Amniotic epithelial cell (primary cell): ENCODE measurements at places on chromosomes 5 and 9.

DNA sequence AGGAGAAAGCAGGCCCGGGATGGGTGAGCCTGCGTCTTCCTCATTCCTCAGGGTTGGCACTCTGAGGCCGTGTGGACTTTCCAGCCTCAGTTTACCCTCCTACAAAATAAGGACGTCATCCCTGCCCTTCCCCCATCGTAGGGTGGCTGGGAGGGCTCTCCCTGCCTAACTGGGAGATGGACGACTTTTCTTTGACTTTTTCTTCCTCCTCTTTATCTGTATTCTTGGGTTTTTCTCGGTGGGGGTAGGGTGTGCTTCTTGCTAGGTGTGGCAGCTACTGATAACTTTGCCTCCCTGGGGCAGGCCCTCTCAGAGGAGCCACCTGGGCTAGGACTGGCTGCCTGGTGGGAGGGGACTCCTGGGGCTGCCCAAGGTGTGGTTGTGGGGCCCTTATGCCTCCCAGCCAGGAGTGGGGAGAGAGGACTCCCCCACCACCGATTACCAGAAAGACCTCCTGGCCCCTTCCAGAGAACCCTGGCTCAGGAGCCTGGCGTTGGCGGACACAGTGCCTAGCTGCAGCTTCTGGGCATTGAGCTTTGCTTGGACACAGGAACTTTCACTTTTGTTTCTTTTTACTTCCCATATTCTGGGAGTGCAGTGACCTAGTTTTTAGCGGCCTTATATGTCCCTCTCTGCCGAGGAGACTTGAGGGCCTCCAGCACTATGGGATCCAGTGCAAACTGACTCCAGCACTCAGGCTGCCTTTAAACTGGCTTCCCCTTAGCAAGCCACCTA, 6.1 kb downstream of the GLIPR2 start:
- DNase-seq = no peak

- no peak for DNase-seq
These were observed 562.8 kb downstream of the PDE4D start for GRCh38 chr5:59330680-59331079.

- peak; percentile 38 for DNase-seq
These were observed 85.9 kb upstream of the LIFR start for GRCh38 chr5:38642189-38642911.

GRCh38 chr9:121269642-121270254, 1.8 kb downstream of the GSN start:
- no peak for DNase-seq

DNA sequence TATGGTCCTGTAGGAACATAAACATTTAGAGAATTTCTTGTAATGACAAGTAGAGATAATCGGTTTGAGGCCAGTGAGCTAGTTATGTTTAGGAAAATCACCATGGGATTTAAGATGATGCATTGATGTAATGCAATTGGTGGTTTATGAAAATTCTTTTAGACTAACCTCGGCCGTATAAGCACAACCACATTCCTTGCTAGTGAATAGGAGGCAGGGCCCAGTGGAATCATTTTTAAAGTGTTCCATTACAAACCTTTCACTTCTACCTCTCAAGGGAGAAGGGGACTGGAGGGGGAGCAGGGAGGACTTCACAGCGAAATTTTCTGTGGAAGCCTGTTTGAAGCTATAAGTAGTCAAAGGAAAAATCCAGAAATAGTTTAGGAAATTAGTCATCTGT, 71.8 kb upstream of the NFIL3 start:
- peak; percentile 96 for DNase-seq

DNA sequence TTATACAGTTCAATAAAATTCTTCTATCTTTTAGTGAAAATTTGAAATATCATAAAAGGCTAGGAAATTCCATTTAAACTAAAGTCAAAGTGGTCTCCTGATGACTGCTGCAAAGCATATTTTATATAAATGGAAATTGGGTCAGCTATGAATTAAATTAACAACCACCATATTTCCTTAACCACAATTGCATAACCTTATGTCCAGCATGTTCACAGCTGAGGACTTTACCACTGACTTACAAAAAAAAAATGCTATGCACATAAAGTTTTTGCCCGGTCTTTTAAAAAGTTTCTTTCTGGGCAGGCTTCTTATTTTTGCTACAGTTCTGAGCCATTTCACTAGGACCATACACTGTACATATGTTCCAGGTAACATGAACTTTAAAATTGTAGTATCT, 208.6 kb upstream of the RGMB start:
- DNase-seq = peak; percentile 46

- no peak for DNase-seq
These were observed 257.6 kb upstream of the EDIL3 start for GRCh38 chr5:84642324-84642723.

DNA sequence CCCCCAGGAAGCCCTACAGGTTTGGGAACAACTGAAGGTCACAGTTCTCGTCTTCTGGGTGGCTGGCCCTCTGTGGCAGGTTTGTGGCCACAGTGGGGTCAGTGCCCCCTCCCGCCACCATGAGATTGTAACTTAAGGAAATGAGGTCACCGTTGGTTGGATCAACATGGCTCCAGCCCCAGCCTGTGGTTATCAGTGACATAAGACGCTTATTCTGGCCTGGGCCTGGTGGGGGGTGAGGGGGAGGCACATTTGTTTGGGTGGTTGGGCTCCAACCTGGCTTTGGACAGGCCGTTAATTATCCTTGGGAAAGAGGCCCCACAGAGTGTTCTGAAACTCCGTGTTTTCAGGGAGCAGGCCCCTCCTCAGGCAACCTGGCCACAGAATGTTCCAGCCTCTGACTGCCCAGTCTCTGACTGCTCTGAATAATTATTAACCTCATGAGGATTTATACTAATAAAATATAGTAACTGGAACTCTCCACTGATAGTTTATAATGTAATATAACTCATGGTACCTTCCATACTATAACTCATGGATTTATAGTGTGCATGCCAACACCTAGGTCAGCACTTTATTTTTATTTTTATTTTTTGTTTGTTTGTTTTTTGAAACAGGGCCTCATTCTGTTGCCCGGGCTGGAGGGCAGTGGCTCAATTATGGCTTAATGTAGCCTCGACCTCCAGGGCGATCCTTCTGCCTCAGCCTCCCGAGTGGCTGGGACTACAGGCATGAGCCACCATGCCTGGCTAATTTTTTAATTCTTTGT, 58.0 kb upstream of the RPL26L1 start:
- peak; percentile 99 for DNase-seq

DNA sequence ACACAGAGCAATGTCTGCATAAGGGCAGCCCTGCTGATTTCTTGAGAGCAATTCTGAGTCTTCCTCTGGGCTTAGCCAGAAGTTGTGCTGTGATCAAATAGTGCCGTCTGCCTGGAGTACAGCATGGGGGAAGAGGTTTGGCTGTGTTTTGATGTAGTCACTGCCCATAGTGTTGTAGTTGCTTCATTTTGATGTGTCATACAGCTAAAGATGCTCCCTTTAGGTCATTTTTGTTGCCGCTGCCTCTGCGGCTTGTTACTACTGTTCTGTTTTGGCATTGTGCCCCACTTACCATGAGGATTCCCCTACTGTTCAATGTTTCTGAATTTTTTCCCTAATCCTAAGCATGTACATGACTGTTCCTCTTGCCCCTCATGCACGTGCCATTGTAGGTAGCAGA, 23.0 kb downstream of the SLC36A1 start:
- DNase-seq = peak; percentile 19

DNA sequence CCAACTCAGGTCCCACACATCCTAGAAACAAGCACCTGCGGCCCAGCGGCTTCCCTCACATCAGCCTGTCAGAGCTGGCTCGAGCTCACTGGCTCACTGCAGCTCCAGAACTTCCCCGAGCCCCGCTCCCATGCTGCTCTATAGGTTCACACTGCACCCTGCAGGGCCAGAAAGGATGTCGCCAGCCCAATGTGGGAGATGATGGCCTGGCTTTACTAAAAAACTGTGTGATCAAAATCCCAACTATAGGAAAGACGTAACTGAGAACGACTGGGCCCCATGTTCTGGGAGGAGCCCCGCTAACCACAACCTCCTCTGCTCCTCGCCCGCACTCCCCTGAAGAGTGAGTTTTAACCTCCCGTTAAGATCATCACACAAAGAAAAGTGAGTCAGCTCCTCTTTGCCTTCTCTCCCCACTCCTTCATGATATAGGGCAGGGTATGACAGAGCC, 4.6 kb downstream of the SURF4 start:
- peak; percentile 77 for DNase-seq

- DNase-seq = no peak
These were observed 26.8 kb downstream of the ITGA1 start for GRCh38 chr5:52814352-52815148.

DNA sequence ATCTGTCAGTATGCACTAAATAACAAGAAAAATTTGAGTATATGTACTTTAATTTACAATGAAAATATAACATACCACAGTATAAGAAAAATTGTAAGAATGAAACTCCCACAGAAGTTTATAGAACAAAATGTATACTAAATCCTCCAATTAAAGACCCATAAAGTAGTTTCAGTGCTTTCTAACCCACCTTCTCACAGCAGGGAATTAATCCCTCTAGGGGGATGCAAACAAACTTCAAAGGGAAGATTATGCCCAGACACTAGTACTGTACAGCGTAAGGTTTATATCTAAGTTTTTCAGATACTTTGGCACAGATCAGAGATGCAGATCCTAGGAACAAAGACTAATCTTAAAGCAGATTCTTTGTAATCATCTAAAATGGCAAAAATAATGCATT, 57.2 kb downstream of the DENND1A start:
- no peak for DNase-seq

GRCh38 chr5:64978546-64978945, 209.8 kb downstream of the CWC27 start:
- no peak for DNase-seq

GRCh38 chr5:131524431-131524830, 110.6 kb downstream of the RAPGEF6 start:
- DNase-seq = no peak

GRCh38 chr5:158287643-158288271, 428.8 kb upstream of the CLINT1 start:
- no peak for DNase-seq

- peak; percentile 32 for DNase-seq
These were observed 101.4 kb downstream of the PPARGC1B start for GRCh38 chr5:149831492-149831891.

DNA sequence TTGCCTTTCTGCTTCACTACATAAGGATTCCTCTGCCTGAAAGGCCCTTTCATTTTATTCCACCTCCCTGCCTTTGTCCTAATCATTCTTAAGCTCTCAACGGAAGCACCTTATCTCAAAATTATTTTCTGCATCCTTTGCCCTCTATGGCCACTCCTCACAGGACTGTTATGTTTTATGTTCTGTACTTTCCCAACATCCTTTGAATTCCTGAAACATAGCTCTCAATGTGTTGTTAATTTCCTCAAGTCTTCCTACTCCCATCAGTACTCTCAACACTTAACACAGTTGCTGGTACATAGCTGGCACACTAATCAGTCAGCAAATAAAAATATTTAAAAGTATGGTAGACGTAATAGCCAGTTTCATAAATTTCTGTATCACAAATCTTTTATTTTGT, 193.0 kb downstream of the RFX3 start:
- peak; percentile 37 for DNase-seq
